ENCODE measurements at places on chromosomes 7 and 10.
A peak's percentile ranks its signal among the peaks of the same experiment; 100 is the strongest.

DNA sequence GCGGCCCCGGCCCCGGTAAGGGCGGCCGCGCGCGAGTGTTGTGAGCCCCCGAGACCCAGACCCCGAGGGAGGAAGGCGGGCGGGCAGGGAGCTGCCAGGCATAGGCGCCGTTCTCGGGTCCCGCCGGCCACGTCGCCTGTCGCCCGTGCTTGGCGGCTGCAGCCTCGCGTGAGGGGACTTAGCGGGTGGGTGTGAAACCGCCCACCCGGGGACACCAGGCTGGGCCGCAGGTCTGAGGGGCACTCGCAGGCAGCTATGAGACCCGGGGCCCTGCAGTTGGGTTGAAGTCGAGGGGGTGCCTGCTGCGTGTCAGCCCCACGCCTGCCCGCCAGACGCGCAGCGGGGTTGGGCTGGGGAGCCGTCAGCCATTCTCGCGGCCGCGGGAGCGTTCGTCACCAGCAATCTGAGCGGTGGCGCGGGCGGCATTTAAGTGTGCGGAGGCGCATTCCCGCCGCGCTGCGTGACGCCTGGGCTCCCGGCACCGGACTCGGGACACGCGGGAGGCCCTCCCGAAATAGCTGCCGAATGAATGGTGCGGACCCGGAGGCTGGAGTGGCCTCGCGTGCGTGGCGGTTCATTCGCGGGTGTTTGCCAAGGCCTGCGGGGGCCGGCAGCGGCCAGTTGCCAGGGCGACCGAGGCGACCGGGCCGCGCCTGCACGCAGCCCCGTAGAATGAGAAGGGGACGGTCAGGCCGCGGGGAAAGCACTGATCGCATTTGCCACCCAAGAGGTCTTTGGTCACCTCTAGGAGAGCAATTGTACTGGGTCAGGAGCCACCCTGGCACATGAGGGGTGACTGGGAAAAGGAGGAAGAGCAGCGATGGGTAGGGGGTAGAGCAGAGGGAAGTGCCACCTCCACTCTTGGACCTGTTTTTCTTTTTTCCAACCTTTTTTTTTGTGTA, 750 bp downstream of the ZNF398 start:
- no peak for DNase-seq

DNA sequence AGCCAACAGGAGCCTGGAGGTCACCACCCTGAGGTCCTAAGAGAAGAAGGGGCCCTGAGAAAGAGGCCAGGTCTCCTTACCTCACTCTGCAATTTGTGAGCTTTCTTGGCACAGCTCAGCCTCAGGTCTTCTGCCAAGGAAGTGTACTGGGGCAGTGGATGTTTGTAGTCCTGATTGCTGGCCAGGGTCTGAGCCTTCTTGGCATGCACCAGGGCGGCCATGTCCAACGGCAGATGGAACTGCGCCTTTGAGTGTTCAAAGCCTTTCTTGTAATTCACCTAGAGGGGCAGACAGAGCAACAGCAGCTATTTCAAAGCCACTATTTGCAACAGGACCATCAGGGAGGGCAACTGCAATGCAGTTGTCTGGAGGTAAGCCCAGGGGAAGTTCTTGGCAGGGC, 51.7 kb downstream of the NRAP start:
- no peak for DNase-seq

- no peak for DNase-seq
These were observed 12.5 kb upstream of the GNA12 start for GRCh38 chr7:2856388-2857169.

GRCh38 chr10:64060389-64060788, 539.2 kb downstream of the REEP3 start:
- DNase-seq: no peak

DNA sequence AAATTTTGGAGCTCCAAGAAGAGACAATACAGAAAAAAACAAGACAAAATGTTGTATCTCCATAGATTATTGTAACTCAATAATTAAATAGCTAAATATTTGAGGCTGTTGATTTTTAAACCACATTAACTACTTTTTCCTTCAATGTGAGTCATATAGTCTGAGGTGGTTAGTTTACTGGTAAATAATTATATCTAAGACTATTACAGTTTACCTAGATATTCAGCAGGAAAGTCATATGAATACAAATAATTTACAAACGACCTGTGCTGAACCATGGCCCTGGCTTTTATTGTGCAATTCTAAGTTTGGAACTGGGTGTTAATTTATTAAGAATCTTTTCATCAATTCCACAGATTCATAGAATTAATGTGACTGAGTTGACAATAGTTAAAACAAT, 22.2 kb downstream of the CREB5 start:
- no peak for DNase-seq

GRCh38 chr7:106062521-106062931, 49.6 kb downstream of the SYPL1 start:
- DNase-seq: no peak

- DNase-seq: no peak
These were observed 1004.9 kb downstream of the KCNMA1 start for GRCh38 chr10:76632767-76633051.

GRCh38 chr7:98617960-98618418, 904 bp downstream of the NPTX2 start:
- DNase-seq: no peak

GRCh38 chr10:102227050-102227449, 951 bp downstream of the ELOVL3 start:
- DNase-seq: no peak

GRCh38 chr10:71271662-71272055, 47.4 kb upstream of the SLC29A3 start:
- no peak for DNase-seq

GRCh38 chr10:68194290-68194689, 37.6 kb downstream of the ATOH7 start:
- DNase-seq: no peak

- DNase-seq: no peak
These were observed 15.7 kb upstream of the FLNC start for GRCh38 chr7:128814499-128814898.

DNA sequence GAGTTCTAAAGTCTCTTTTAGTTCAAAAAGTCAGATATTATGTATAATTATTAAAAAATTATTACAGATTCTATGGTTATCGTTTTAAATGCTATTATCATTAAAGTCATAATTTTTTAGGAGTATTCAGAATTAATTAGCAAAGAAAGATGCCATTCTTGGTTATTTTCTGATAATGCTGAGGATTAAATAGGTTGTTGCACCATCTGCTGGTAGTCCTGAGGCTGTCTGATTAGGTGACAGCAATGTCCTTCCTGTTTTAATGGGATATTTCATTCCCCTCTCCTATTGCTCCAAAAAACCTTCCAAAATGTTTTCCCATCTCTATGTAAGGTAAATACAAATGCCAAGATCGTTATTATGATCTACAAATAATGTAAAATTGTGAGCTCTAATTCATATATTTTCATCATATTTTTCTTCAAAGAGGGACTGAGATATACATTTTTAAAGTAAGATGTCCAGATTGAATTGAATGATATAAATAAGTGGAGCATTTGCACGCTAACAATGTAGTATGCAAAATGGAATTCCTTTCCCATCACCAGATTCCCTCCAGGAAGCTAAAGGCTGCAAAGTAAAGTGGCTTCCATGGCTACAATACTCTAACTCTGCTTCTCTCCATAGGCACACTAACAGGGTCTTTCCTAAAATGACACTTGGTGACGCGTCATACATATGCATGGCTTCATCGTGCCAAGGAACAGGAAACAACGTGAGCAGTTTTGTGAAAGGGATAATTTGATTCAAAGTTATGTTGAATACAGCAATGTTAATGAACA, 58.8 kb upstream of the AKR1E2 start:
- no peak for DNase-seq

DNA sequence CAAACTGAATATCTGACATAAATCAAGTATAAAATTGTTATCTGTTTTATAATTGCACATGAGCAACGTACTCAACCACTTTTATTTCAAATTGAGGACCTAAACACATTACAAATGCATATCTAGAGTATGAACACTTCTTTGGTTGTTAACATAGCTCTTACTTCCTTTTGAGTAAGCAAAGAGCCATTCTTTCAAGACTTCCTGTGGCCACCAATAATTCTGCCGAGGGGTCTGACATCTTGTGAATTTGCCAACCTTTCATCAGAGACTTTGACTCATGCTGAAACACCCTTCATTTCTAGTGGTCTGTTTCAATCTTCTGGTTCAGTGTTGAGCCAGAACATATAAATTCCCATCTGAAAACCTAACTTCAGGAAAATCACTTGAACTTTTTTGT, 59.4 kb downstream of the CDK14 start:
- peak; percentile 31 for DNase-seq

- DNase-seq: no peak
These were observed 136.0 kb upstream of the FAM20C start for GRCh38 chr7:56291-56913.

DNA sequence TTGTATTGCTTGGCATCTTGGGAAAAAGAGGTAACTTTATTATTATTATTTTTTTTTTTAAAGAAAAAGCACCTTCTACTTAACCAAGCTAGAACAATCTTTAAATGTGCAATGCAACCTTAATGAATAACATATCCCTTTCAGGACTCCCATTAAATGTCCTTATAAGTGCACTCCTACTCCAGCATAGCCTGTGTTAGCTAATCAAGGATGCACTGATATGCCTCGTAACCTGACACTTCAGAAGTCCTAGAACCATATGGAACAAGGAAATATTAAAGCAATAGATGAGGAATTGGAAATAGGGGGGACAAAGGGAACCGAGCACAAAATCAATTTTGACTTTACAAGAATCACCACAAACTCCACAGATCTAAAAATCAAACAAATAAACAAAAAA, 522.4 kb downstream of the PARD3 start:
- no peak for DNase-seq

DNA sequence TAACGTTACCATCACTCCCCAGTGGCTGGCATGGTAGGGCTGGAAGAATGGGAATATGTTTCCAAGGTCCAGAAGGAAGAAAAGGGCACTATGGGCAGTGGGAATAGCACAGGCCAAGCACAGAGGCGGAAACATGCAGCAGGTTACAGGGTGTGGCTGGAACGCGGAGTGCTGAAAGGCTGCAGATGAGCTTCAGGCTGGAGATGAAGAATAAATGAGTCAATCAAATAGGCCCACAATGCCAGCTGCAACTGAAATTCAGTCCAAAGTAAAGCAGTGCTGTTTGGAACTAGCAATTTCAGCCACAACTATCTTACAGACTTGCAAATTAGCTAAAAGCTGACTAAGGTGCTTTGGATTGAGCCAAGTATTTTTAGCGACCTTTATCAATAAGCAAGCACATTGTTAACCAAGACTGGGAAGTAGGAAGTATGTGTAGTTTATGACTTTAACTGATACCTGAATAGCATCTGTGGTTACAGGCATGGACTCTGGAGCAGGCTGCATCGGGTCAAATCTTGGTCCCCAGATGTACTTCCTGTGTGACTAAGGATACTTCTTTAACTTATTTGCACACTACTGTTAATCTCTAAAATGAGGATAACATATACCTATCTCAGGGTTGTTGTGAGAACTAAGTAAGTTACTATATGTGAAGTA, 77.5 kb upstream of the CTTNBP2 start:
- no peak for DNase-seq

DNA sequence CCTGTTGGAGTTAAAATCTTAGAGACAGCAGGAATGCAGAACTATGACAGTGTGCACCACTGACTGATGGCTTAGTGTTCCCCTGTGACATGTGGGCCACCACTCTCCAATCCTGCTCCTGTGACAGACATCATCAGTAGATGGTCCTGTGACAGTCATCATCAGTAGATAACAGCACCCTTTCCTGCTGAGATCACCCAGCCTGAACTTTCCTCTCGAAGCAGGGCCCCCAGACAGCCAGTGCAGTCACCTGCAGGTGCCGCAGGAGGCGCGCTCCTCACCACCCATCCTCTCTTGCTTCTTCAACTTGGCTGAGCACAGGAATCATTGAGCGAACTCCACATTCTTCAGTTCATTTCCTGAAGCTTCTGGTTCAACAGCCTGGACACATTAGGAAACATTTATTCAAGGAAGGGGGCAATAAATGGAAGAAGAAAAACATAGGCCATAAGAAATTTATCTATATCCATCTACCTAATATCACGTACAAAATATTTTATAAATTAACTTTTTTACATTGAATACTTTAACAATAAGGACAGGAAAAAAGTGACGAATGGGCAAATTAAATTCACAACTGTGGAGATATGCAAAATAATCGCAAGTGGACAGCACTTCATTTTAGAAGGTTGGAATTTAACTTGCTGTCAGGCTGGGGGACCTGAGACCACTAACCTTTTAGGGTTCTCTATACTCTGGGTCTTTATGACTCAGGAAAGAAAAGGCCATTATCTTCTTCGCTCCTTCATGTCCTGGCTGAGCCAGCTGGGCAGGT, 32.0 kb upstream of the MKI67 start:
- no peak for DNase-seq

DNA sequence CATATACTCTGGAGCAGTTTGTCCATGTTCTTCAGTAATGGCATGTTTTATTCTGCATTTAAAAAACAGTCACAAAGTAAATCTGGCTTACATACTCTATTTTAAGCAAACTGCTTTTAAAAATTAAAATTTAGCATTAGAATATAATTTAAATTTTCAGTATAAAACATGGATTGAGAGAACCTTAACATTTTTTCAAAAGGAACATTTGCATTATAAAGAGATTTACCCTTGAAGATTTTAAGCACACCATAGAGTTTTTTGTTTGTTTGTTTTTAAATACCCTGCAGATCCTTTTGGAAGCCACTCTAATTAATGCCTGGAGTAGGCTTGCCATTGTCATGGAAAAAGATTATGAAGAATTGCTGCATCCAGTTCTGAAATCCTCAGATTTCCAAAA, 70.4 kb downstream of the ZNRF2 start:
- no peak for DNase-seq

DNA sequence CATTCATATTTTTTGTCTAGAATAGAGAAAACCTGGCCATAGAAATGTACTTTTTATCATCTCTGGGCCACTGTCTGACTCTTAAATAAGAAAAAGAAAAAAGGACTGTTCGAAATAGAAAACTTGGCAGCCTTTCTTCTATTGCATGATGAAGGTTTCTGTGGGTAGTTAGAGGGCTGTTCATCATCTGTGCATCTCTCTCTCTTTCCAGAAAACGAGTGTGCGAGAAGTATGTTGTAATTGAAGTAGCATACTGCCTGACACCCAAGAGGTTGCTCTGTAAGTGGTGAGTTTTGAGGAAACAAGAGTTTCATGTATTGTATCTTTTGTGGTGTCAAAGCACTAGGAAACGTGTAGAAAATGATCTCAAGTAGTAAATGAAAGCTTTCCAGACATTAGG, 343.2 kb upstream of the TMEM229A start:
- no peak for DNase-seq

DNA sequence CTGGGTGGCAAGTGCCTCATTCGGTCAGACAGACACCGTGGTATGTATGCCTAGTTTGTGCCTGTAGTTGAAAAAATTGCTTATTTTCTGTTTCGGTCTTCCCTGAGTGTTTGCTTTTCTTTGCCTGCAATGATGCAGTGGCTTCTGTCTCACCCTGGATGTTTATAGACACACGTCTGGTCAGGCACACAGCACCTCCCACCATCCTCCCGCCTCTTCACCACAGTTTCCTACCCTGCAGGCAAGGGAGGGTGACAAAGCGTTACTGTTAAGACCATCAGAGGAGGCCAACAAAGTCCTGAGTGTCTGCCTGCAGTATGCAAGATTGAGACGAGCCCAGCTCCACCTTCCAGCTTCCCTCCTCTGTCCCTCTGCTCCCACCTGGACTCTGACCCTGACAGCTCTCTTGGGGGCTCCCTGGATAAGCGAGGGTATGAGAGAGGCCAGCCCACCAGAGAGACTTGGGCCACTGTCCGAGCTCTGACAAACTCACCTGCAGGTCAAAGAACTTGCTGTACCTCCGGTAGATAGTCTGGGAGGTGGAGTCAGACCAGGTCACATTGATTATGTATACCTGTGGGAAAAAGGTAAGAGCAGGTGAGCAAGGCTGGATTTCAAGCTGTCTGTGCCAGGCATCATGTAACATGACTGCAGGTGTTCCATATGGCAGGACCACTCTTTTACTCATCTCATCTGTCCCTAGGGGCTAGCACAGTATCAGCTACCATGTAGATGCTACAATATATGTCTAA, 54.4 kb downstream of the SH3PXD2A start:
- DNase-seq: peak; percentile 92

Data from epithelial cell of prostate (primary cell).